ENCODE measurements at places on chromosomes 2 and 18. TPM values are rescaled to one million over a fixed set of nuclear protein-coding genes. Genes with fewer than 3 reads are reported as not detected.

Gene TNFRSF11A
- 3.1 TPM for total RNA-seq

Gene DES
- total RNA-seq = not detected

Gene UCN
- 0.45 TPM for total RNA-seq

Gene KCNK3
- total RNA-seq = not detected

Gene B3GNT7
- not detected for total RNA-seq

Gene MRPL30
- 40.2 TPM for total RNA-seq

Gene VWC2L
- not detected for total RNA-seq

GRCh38 chr2:199718074-199718473, 132.9 kb downstream of the FTCDNL1 start:
- no peaks in the 10 kb centered on the region for H3K4me1 ChIP-seq
- no peak overlapping the region for H3K4me3 ChIP-seq
- no peak overlapping the region for H3K27ac ChIP-seq
- no peaks in the 10 kb centered on the region for H3K36me3 ChIP-seq

- no peak overlapping the region for H3K27ac ChIP-seq
- H3K36me3 ChIP-seq = no peaks in the 10 kb centered on the region
- peaks cover 1% of the 10 kb centered on the region for H3K4me1 ChIP-seq
- H3K27me3 ChIP-seq = peaks cover 26% of the 10 kb centered on the region
- no peak for DNase-seq
- H3K4me3 ChIP-seq = no peak overlapping the region
Observed at GRCh38 chr2:154693741-154694340, 4.7 kb upstream of the KCNJ3 start.

DNA sequence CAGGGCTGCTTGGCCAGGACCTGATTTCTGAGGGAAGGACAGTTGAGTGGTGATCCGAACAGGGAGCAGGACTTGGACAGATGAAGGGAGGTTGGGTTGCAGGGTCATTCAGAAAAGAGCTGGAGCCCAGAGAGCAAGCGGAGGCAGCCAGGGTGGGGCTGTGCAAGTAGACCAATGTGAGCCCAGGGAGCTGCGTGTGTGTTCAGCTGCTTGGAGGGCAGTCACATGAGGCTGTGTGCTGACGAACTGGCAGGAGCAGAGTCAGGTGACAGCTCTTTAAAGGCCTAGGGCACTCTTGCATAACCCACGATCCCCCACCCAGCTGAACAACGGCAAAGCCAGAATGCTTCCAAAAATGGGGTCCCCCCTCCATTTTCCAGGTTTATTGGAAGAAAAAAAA, 4.6 kb upstream of the MLPH start:
- no peak overlapping the region for H3K4me3 ChIP-seq
- no peaks in the 10 kb centered on the region for H3K36me3 ChIP-seq
- no peak overlapping the region for H3K27ac ChIP-seq
- peaks cover 27% of the 10 kb centered on the region for H3K27me3 ChIP-seq
- H3K4me1 ChIP-seq = no peaks in the 10 kb centered on the region
- no peak for DNase-seq

DNA sequence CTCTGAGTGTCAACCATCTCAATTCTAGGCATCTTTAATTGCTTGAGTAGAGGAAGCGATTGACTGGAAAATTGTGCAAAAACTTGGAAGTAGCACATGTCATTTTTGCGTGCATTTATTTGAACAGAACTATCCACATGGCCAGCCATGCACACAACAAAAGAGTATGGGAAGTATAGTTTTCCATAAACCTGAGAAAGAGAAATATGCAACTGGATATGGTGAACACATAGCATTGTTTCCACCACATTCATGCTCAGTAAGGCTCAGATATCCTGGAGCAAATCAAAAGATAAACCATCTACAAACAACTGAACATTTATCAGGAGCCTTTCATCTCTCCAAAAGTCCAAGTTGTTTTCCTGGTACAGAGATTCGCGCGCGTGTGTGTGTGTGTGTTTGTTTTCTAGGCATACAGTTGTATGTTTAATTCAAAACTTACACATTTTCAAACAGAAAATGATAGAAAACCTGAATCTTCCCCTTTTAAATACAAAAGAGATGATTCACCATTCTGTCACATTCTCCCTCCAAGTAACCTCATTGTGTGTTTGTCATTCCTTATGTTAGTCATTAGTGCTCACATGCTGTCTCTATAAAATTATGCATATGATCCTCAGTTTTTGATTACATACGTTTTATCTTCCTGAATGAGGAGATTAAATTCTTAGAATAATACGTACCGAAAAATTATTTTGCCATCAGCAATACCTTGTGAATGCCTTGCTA, 780.4 kb upstream of the NRXN1 start:
- no peak for DNase-seq
- no peaks in the 10 kb centered on the region for H3K36me3 ChIP-seq

DNA sequence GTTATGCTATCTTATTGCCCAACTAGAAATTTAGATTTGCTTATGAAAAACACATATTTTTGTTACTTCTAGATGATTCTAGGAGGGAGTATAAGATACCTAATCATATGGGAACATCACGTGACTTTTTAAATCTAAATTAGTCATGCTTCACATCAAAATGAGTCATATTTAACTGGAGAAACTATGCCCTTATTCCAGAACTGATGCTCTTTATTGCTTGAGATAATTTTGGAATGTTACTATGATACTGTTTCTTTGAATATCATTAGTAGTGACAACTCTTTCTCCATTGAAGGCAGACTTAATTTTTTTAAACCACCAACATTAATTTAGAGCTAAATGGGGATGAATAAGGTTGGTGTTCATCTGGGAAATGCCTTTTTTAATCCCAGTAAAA, 19.9 kb upstream of the ELAC1 start:
- H3K4me1 ChIP-seq = no peaks in the 10 kb centered on the region

- no peak for DNase-seq
- no peak overlapping the region for H3K27ac ChIP-seq
- no peaks in the 10 kb centered on the region for H3K27me3 ChIP-seq
- H3K4me1 ChIP-seq = peaks cover 9% of the 10 kb centered on the region
Observed at GRCh38 chr2:20579866-20580265, 71.0 kb downstream of the HS1BP3 start.

DNA sequence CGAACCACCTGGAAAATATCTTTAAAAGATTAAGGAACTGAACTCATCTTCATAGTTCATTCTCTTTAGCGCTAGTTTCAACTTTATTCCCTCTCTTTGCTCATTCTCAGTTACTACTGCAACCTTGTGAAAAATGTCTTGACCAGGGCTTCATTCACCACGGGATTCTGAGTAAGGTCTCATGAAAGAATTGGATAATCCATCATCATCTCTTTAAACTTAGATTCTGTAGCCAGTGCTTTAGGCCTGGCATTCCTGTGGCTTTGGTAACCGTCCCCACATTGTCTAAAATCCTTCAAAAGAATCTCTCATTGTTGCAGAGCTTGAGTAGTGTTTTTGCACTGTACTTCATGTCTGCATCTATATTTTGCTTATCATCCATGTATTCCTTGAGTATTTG, 229.5 kb downstream of the ETAA1 start:
- H3K4me3 ChIP-seq = no peak overlapping the region
- H3K4me1 ChIP-seq = no peaks in the 10 kb centered on the region
- H3K27me3 ChIP-seq = peaks cover 2% of the 10 kb centered on the region
- DNase-seq = no peak

GRCh38 chr2:175937216-175937615, 64.9 kb downstream of the LNPK start:
- no peaks in the 10 kb centered on the region for H3K27me3 ChIP-seq
- H3K4me3 ChIP-seq = no peak overlapping the region
- DNase-seq = no peak
- H3K36me3 ChIP-seq = peaks cover 32% of the 10 kb centered on the region

GRCh38 chr18:75790796-75791195, 363.3 kb upstream of the SMIM21 start:
- no peaks in the 10 kb centered on the region for H3K36me3 ChIP-seq
- H3K4me3 ChIP-seq = no peak overlapping the region
- no peak overlapping the region for H3K27ac ChIP-seq
- peaks cover 10% of the 10 kb centered on the region for H3K27me3 ChIP-seq
- DNase-seq = no peak

DNA sequence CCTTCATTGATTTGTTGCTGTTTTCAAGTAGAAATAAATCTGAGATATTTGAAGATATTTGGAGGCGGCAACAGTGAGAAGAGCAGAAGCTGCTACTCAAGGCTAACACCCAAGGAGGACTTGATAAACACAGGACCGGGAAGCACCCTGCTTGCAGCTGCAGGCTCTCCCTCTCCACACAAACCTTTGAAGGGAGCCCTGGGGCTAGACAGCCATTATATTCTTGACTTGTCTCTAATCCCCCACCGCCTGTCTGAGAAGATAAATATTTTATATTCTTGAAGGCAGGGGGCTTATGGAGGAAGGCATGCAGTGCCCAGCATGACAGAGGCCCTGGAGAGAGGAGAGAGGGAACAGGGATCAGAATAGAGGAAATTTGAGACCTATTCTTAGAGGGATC, 50.9 kb upstream of the SMAD2 start:
- no peaks in the 10 kb centered on the region for H3K36me3 ChIP-seq
- H3K4me1 ChIP-seq = no peaks in the 10 kb centered on the region
- H3K27ac ChIP-seq = no peak overlapping the region
- no peak for DNase-seq
- H3K27me3 ChIP-seq = no peaks in the 10 kb centered on the region
- H3K4me3 ChIP-seq = no peak overlapping the region

DNA sequence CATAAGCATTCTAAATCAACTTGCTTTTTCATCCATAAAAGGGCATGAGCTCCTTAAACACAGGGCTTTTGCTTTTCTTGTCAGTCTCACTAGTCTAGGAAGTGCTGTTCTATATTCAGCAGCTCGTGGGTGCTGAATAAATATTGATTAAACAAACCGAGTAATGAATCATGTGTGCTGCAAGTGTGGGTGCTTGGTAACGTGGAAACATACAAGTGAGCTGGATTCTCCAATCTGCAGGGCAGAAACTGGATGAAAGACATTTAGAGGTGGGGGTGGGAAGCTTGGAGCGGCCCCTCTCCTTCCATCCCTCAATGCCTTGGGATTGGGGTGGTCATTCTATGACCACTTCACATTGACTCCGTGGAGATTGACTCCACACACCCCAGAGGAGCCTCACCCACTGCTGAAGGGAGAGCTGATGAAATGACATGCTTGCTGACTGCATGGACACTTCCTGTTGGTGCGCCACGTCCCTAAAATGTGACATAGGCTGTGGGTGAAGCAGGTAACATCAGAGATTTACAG, 114.6 kb downstream of the DOCK10 start:
- H3K36me3 ChIP-seq = peaks cover 66% of the 10 kb centered on the region
- no peaks in the 10 kb centered on the region for H3K27me3 ChIP-seq
- peak overlapping the region; percentile 58 for H3K4me3 ChIP-seq

DNA sequence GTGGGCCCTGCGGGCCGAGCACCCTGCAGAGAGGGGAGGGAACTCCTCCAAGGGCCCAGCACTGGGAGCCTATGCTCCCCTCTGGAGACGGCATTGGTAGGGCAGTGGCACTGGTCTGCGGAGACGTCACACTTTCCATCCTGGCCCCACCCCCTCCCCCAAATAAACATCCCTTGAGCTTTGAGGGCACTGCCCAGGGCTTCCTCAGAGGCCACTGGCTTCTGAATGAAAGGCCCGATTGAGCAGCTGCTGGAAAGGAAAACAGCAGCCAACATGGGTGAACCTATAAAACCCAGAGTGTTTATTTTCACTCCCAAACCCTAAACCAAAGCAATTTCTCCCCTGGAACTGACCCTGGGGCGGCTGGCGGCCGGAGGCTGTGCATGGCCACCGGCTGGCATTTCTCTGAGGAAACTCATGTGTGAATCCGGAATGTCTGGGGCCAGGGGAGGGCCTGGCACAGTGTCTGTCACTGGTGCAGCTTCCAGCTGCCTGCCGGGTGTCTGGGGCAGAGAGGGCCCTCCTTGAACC, 138.9 kb downstream of the DYSF start:
- no peak overlapping the region for H3K4me3 ChIP-seq
- DNase-seq = no peak
- H3K27me3 ChIP-seq = no peaks in the 10 kb centered on the region
- no peaks in the 10 kb centered on the region for H3K36me3 ChIP-seq

DNA sequence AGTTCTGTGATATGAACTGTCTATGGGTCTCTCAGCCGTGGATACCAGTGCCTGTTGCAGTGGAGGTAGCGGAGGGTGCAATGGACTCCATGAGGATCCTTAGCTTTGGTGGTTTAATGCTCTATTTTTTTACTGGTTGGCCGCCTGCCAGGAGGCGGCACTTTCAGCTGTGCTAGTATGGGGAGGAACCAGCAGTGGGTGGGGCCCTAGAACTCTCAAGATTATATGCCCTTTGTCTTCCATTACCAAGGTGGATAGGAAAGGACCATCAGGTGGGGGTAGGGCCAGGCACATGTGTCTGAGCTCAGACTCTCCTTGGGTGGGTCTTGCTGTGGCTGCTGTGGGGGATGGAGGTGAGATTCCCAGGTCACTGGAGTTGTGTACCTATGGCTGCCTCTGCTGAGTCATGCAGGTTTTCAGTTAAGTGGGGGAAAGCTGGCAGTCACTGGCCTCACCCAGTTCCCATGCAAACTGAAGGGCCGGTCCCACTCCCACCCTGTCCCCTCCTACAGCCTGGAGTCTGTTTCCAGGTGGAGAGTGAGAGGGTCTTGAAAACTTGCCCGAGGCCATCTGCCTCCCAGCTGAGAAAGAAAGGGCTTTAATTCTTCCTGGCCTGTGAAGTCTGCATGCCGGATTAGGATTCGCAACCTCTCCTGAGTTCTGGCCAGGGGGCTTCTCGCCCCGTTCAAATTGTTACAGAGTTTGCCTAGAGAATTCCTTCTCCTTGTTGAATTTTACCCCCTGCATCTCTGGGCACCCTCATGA, 14.5 kb downstream of the KCNS3 start:
- H3K36me3 ChIP-seq = no peaks in the 10 kb centered on the region
- no peaks in the 10 kb centered on the region for H3K4me1 ChIP-seq
- H3K27ac ChIP-seq = no peak overlapping the region

GRCh38 chr18:289026-289425, 21.2 kb upstream of the THOC1 start:
- peaks cover 13% of the 10 kb centered on the region for H3K27me3 ChIP-seq
- no peak overlapping the region for H3K4me3 ChIP-seq
- H3K27ac ChIP-seq = no peak overlapping the region

DNA sequence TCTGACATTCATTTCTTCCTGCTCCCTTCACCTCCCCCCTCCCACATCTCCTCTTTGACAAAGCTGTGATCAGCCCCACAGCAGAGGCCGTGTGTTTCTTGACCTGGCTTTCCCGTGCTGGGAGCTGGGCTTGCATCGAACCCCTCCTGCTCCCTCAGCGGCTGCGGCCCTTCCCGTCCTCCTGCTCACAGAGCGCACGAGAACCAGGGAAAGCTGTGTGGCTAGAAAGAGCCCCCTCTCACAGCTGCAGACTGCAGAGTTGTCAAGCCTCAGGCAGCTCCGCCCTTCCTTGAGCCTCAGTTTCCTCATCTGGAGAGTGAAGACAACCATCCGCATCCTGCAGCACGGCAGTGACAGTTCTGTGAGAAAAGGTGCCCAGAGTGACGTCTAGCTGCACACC, 65.7 kb upstream of the GLI2 start:
- peaks cover 29% of the 10 kb centered on the region for H3K27me3 ChIP-seq
- H3K4me1 ChIP-seq = no peaks in the 10 kb centered on the region
- H3K4me3 ChIP-seq = no peak overlapping the region
- DNase-seq = no peak
- peaks cover 3% of the 10 kb centered on the region for H3K36me3 ChIP-seq

- no peaks in the 10 kb centered on the region for H3K4me1 ChIP-seq
Observed at GRCh38 chr2:99660616-99661406, 171.0 kb upstream of the REV1 start.

- no peaks in the 10 kb centered on the region for H3K36me3 ChIP-seq
- H3K27ac ChIP-seq = no peak overlapping the region
- no peak for DNase-seq
- no peak overlapping the region for H3K4me3 ChIP-seq
- H3K27me3 ChIP-seq = no peaks in the 10 kb centered on the region
Observed at GRCh38 chr2:172219201-172219600, 116.5 kb upstream of the DLX2 start.

GRCh38 chr2:97845818-97846217, 132.4 kb downstream of the ZAP70 start:
- no peak for DNase-seq
- peaks cover 13% of the 10 kb centered on the region for H3K36me3 ChIP-seq
- no peak overlapping the region for H3K27ac ChIP-seq
- no peak overlapping the region for H3K4me3 ChIP-seq
- H3K4me1 ChIP-seq = peaks cover 13% of the 10 kb centered on the region

Data from activated naive CD4-positive, alpha-beta T cell treated with anti-CD3 and anti-CD28 coated beads for 36 hours (primary cell).